ENCODE measurements at places on chromosomes 2 and 18.

DNA sequence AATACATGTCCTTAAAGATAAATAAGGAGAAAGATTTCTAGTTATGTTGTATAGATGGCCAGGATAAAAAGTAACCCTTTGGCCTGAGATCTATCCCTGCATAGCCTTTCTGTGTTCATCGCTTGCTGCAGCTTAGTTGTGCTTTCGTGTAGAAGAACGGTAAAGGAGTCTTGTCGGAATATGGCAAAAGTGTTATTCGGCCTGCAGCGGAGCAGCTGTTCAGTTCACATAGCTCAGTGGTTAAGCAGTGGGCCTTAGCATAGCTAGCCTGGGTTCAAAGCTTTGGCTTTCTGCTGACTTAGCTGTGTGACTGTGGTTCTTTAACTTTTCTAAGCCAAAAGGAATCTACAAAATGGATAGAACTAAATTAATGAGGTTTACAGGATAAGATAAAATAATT lies 55.4 kb downstream of the MALT1 start:
- no peak for DNase-seq

GRCh38 chr18:474416-474815 lies 26.1 kb downstream of the COLEC12 start:
- DNase-seq, result no peak

- DNase-seq, result no peak
Observed at GRCh38 chr2:100418406-100418962, 1.0 kb upstream of the CHST10 start.

GRCh38 chr2:207483477-207483876 lies 46.3 kb upstream of the CREB1 start:
- DNase-seq, result no peak

GRCh38 chr2:1864981-1865421 lies 120.7 kb upstream of the PXDN start:
- DNase-seq, result no peak

- no peak for DNase-seq
Observed at GRCh38 chr2:184524551-184525382, 73.6 kb upstream of the ZNF804A start.

GRCh38 chr2:200226451-200227426 lies 79.8 kb upstream of the SPATS2L start:
- no peak for DNase-seq

DNA sequence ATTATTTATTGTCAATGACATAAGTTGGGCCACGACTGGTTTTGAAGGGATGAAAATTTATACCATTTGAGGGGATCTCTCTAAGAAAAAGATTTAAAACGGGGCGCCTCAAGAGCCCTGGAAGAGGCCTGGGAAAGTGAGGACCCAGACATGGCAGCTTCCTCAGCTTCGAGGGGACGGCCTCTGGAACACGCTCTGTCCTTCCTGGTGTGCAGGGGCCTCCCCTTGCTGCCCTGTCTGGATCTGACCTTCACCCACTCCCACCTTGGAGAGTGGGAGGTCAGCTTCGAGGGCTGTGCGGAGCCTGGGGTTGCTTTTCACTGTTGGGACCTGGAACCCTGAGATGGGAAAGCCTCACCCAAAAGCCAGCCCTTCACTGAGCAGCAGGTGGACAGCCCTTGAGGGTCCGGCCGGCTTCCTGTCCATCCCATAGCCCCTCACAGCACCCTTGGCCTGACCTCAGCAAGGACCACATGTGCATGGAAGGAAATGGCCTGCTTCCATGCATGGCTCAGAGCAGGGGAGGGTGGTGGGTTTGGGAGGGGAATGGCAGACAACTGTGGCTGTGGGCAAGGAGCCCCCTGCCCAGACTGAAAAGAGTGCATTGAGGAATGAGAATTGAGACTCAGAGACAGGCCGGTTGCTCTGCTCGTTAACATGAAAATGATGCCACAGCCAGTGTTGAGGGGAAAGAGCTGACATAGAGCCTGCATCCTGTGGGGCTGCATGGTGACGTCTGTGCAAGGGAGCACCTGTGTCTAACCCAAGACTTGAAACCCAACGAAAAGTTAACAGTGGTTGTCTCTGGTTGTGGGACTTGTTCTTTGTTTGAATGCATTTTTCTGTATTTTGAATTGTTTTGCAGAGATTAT lies 16.3 kb downstream of the FBLN7 start:
- DNase-seq, result no peak

GRCh38 chr2:189500456-189501160 lies 59.3 kb downstream of the WDR75 start:
- no peak for DNase-seq

DNA sequence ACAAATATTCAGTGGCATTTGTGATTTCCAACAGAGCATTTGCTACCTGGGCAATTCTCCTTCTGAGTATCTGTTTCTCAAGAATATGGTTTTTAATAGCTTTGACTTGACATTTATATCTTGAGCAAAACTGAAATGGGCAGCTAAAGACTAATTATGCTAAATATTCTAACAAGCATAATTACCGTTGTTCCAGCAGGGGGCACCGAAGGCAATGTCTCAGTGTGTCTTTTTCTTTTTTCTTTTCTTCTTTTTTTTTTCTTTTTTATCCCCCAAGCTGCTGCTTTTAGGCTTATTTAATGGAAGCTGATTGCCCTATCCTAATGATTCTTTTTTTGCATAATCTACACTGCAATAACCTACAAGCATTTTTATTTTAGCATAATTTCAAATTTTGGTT lies 138.9 kb upstream of the NABP1 start:
- no peak for DNase-seq

DNA sequence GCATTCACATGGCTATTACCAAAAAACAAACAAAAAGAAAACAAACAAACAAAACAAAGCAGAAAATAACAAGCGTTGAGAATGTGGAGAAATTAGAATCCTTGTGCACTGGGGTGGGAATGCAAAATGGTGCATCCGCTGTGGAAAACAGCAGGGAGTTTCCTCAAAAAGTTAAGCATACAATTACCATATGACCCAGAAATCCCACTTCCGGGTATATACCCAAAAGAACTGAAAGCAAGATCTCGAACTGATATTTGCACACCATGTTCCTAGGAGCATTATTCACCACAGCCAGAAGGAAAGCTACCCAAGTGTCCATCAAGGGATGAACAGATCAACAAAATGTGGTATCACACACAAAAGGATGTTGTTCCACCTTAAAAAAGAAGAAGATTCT lies 17.9 kb upstream of the TEX51 start:
- no peak for DNase-seq

- DNase-seq, result no peak
Observed at GRCh38 chr2:162210385-162210784, 32.9 kb downstream of the FAP start.

- no peak for DNase-seq
Observed at GRCh38 chr2:186757009-186757408, 63.1 kb downstream of the FAM171B start.

DNA sequence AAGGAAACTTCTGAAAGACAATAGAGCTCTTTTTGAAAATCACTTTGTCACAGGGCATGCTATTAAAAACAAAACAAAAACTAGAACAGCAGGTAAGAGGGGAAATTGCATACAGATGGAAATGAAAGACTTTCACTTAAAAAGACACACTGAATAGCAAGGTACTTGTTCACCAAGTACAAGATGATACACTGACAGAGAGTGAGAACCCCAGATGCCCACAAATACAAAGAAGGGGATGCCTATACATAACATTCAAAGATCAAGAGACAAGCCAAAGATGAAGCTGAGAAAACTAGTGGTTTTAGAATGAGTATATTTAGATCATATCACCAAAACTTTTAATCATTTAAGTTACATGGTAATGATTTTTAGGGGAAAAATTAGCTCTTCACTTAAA lies 60.7 kb downstream of the ASXL2 start:
- DNase-seq, result no peak

- no peak for DNase-seq
Observed at GRCh38 chr2:45171136-45171501, 161.9 kb upstream of the SIX2 start.

DNA sequence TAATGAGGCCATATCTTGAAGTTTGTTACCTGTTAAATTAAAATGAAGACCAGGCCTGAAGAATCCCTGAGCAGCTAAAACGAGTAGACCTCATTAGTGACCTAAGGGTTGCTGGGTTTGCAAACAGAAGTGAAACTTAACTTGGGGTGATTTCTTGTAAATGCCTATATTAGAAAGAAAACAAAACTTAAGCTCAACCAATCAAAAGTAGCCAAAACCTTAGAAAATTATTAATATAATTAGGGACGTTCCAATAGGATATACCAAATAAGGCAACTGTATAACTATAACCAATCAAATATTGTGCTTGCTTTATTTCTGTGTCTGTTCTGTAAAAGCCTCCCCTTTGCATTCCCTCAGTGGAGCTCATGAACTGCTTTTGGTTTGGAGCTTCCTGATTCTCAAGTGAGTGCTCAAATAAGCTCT lies 137.9 kb upstream of the VRK2 start:
- no peak for DNase-seq

DNA sequence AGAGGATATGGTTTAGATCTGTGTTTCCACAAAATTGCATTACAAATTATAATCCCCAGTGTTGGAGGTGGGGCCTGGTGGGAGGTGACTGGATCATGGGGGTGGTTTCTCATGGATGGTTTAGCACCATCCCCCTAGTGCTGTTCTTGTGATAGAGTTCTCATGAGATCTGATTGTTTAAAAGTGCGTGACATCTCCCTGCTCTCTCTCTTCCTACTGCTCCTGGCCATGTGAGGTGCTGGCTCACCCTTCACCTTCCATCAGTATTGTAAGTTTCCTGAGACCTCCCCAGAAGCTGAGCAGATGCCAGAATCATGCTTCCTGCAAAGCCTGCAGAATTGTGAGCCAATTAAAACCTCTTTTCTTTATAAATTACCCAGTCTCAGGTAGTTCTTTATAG lies 33.1 kb downstream of the LHCGR start:
- DNase-seq, result no peak

- no peak for DNase-seq
Observed at GRCh38 chr18:80106482-80107051, 2.5 kb upstream of the ADNP2 start.

- no peak for DNase-seq
Observed at GRCh38 chr2:25664183-25664964, 9.0 kb downstream of the DTNB start.

DNA sequence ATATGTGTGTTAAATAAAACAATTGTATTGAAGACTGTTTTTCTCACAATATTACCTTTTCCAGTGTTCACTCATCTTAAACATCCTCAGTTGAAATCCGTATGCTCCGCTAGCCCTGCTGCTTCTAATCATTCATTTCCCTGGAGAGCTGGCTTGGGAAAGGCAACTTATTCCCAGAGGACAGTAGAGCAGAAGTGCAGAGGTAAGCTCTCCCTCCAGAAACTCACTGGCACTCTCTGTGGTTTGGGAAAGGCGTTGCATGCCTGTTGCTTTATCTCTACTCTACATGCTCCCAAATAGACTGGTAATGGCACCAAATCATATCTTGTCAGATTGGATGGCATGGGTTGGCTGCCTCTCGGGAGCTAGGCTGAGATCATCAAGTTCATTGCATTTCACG lies 117.1 kb upstream of the BOD1L2 start:
- no peak for DNase-seq

GRCh38 chr2:162579986-162580385 lies 236.1 kb downstream of the GCA start:
- no peak for DNase-seq

- no peak for DNase-seq
Observed at GRCh38 chr2:132252894-132253264, 91.1 kb upstream of the ANKRD30BL start.

- no peak for DNase-seq
Observed at GRCh38 chr2:215949991-215950404, 63.4 kb downstream of the MREG start.

DNA sequence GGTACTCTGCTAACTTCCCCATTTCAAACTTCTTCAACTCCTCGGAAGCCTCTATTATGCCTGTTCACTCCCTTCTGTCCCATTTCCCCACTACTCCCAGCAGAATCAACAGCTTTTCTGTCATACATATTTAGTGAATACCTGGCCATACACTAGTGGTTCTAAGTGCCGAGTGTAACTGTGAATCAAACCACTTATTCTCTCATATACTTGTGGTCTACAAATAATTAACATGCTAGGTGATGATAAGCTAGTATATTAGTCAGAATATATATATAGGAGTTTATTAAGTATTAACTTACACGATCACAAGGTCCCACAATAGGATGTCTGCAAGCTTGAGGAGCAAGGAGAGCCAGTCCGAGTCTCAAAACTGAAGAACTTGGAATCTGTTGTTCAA lies 150.7 kb downstream of the CCDC102B start:
- DNase-seq, result no peak

GRCh38 chr2:136104977-136105376 lies 13.0 kb downstream of the CXCR4 start:
- no peak for DNase-seq

- DNase-seq, result no peak
Observed at GRCh38 chr2:100934504-100935371, 67.4 kb upstream of the RPL31 start.

- DNase-seq, result no peak
Observed at GRCh38 chr18:25786758-25787157, 303.7 kb downstream of the SS18 start.

DNA sequence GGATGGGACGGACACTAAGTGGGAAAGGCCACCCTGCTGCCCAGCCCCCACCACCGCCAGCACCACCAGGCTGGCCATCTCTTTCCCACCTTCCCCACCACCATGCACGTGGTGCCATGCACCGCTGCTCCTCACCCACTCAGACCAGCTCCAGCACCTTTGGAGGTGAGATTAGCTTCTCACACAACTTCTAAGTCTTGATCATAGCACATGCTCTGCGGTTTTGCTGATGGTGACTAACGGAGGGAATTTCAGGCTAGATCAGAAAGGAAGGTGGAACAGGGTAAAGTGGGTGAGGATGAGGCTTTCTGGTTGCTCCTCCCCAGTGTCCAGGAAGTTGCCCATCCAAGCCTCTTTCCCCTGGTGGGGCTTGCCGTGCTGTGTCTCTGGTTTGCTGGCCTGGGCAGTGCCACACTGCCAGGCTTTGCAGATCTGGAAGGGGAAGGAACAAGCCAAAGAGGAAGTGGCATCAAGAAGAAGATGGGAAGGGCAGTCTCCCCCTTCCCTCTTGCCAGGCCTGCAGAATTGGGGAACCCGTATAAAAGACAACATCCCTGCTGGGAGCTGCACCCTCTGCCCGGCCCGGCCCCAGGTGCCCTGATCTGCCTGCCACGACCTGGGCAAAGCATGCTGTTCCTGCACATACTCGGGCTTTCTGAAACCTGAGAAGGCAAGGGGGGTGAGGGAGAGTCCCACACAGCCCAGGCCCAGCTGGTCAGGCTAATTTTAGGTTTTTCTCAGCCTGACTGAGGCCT lies 44.3 kb upstream of the CAB39 start:
- DNase-seq, result no peak

GRCh38 chr2:28593160-28593755 lies 97.4 kb downstream of the PLB1 start:
- DNase-seq, result no peak

DNA sequence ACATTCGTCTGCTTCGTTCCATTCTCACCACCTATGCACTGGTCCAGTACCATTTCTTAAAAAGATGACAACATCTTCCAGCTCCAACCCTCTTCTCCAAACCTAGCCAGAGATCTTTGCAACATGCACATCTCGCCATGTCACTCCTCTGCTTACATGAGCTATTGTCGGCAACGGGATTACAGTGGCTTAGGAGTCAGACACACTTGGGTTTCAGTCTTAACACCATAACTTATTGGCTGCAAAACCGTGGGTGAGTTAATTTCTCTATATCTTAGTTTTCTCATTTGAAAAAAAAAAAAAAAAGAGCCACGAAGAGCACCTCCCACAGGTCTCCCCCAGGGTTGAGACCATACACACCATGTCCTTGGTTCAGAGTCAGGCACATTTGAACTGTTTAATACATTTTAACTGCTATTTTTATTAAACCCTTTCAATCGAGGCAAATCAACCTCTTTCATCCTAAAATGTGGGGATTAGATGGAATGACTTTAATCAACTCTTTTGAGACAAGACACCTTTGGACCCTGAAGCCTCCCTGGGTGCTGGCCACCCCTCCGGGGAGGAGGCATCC lies 889 bp downstream of the ANKRD29 start:
- DNase-seq, result no peak

All from central memory CD8-positive, alpha-beta T cell (primary cell).